ENCODE measurements at places on chromosomes 2 and 18.
A peak's percentile ranks its signal among the peaks of the same experiment; 100 is the strongest.

DNA sequence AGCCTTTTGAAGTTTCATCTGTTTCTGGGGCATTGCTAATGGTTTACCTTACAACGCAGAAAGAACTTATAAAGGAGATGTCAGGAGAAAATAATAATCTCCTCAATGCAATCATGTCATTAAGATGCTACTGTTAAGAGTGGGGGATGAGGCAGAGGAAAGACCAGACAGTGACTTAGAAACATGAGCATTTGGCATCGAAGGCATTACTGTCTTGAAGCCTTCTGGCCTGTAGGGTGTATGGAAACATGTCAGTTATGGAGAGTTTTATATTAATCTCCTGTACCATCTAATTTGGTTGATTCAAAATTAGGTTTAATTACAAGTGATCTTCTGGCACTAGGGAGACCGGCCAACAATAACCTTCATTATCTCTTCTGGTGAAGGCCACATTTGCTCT, 32.5 kb downstream of the CDC42EP3 start:
- no peak for DNase-seq

DNA sequence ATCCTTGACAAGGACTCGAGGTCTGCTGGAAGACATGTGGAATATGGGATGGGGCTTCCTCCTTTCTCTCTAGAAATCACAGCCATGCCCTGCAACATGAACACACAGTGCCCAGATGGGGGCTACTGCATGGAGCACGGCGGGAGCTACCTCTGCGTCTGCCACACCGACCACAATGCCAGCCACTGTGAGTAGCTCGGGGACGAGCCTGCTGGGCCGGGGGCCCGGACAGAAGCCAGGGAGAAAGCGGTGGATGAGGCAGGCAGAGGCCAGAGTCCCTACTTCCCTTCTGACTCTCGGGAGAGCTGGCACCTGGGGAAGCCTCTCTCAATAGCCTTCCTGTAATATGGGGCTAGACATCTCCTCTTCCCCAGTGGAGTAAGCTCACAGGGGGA, 50.5 kb downstream of the SNED1 start:
- no peak for DNase-seq

DNA sequence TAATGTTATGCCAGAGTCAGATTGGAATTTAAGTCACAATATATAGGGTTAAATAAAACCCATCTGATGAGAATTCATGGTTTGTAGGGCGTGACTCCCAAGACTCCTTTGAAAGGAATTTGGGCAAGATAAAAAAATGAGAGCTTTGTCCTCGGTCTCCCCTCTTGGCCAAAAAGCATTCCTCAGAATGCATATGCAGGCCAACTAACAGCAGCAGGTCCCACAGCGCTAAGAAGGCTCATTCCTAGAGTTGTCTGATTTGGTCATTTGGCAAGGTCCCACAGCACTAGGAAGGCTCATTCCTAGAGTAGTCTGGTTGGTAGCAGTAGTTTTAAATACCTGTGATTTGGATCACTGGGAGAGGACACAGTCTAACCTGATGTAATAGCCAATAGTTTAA, 106.3 kb upstream of the B3GNT2 start:
- peak; percentile 73 for DNase-seq

- DNase-seq, result no peak
Measured at GRCh38 chr18:47611649-47612048, 318.8 kb downstream of the SMAD2 start.

GRCh38 chr2:70831861-70832260, 3.8 kb downstream of the CD207 start:
- DNase-seq, result no peak

DNA sequence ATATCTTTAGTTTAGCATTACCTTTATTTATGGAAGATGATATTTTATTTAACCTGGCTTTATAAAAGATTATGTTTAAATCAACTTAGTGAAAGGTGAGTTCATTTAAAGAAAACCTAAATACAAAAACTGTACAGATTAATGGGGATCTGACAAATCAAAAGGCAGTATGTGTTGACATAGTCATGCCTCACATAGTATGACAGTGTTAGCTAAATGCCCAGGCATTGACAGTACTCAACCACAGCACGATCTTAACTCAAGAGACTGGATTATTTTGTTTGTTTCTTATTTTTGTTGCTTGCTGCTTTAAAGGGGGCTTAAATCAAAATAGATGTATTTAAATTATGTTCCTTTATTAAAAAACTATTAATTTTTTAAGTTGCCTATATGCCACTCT, 7.8 kb downstream of the DOK6 start:
- DNase-seq, result no peak

DNA sequence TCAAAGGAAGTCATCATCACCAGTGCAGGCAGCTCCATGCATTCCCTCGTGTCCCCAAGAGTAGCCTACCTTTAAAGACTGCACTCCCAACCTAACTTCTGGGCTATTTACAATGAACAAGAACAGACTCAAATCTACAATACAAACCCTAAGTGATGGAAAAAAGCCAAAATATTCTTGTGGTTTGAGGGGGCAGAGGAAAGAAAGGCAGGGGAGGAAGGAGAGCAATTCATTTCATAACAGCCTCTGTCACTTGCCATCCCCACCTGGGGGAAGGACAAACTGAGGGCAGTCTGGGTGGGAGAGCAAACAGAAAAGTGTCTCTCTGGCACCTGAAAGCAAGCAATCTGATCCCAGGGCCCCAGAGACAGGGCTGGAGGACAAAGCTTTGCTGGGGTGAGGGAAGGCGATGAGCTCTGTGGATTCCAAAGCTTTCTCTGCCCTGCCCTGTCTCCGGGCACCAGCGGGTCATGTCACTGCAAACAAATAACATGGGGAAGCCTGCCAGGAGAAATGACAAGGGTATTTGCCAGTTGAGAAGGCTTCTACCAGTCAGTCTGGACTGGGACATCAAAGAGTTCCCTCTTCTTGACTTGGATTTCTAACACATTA, 528.0 kb upstream of the TNP1 start:
- no peak for DNase-seq

GRCh38 chr18:59129951-59130703, 9.6 kb upstream of the SEC11C start:
- DNase-seq, result no peak

GRCh38 chr2:128408349-128409305, 90.0 kb upstream of the HS6ST1 start:
- peak; percentile 74 for DNase-seq

- peak; percentile 86 for DNase-seq
Measured at GRCh38 chr2:66569321-66569851, 134.5 kb downstream of the MEIS1 start.

DNA sequence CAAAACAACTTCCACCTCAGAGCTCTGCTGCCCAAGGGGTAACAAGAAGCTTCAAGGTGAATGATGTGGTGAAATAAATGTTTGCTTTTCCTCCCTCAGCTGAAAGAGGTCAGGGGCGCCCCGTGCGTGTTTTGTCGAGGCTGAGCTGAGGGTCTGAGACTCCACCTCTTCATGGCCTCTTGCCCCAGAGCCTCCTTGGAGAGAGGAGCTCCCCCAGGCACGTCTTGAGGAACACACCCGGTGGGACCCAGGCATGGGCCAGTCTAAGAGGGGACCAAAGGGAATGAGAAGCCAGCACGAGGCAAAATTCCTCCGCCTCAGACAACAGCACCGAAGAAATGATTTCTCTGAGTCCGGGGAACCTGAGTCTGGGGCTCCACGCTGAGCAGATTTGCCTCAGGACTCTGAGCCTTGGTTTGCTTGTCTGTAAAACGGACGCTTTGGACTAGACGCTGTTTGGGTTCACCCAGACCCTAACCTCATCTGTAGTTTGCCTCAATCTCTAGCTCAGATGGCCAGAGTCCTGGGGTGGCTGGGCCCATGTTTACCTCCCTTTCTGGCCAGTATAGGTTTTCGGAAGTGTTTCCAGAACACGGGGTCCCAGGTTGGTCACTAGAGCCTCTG, 56.4 kb upstream of the ODC1 start:
- DNase-seq, result no peak

- no peak for DNase-seq
Measured at GRCh38 chr2:132875193-132875592, 205.2 kb upstream of the LYPD1 start.

GRCh38 chr2:1482253-1482675, 69.0 kb downstream of the TPO start:
- DNase-seq, result no peak

DNA sequence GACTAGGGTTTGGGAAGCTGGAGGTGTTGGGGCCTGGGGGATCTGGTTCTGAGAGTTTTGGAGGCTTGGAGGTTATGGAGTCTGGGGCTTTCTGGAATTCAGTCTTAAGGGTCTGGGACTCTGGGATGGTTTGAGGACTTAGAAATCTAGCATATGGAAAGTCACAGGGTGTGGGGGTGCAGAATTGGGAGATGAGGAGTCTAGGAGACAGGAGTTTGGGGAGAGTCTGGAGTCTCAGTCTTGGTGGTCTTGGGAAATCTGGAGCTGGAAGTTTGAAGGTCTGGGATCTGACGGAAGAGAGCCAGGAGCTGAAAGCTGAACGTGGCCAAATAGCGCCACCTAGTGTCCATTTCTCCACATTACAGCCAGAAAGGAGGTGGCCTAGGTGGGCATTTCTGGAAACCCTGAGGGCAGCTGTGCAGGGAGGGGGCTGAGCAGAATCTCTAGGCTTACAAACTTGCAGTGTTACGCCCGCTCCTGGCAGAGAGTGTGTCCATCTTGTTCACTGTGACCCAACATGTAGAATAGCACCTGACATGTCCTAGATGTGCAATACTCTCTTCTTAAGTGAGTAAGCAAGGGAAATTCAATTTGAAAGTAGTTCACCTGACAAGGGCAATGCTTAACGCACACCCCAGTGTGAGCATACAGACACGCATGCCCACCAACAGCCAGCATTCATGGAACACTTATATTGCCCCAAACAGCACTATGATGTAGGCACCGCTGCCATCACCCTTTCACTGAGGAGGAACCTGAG, 204.8 kb downstream of the TFCP2L1 start:
- DNase-seq, result peak; percentile 26

GRCh38 chr18:75757951-75758350, 330.4 kb upstream of the SMIM21 start:
- DNase-seq, result no peak

DNA sequence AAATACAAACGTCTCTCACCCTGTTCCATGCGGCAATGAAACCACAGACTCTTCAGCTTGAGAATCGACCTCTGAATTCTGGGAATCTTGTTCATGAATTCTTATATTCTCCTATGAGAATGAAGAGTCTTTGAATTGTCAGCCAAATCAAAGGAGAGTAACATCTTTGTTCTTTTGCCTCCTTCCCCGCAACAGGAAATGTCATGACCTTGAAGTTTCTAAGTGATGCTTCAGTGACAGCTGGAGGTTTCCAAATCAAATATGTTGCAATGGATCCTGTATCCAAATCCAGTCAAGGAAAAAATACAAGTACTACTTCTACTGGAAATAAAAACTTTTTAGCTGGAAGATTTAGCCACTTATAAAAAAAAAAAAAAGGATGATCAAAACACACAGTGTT, 21.8 kb downstream of the TNFAIP6 start:
- DNase-seq, result peak; percentile 12

GRCh38 chr2:128473175-128474035, 154.7 kb upstream of the HS6ST1 start:
- peak; percentile 86 for DNase-seq

All from fibroblast of lung (primary cell).